Natural killer cell (primary cell): ENCODE measurements at places on chromosomes 1 and 21.

DNA sequence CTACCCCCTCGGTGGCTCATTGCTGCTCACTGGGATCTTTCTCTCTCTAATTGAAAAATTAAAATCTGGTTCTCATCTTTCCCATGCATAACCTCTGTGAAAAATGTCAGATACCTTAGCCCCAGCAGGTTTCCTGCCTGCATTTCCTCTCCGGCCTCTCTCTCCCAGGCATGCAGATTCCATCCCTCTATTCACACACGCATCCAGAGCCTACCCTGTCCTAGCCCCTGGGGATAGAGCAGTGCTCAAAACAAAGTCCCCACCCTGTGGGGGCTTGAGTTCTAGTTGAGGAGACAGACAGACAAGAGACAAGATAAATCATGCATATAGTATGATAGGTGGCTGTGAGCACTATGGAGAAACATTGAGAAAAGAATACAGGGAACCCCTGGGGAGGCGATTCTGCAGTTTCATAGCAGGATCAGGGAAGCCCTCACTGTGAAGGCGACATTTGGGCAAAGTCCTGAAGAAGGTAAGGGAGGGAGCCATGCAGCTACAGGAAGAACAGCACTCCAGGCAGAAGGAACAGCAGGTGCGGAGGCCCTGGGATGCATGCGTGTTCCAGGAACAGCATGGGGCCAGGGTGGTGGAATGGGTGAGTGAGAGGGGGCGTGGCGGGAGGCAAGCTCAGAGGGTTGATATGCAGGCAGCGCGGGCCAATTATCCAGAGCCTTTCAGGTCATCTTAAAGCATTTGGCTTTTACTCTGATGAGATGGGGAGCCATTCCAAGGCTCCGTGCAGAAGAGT, 3.5 kb upstream of the BSND start:
- peaks cover 21% of the 10 kb centered on the region for H3K4me1 ChIP-seq
- H3K27ac ChIP-seq: peak overlapping the region; percentile 26
- H3K27me3 ChIP-seq: peaks cover 15% of the 10 kb centered on the region
- no peaks in the 10 kb centered on the region for H3K36me3 ChIP-seq

DNA sequence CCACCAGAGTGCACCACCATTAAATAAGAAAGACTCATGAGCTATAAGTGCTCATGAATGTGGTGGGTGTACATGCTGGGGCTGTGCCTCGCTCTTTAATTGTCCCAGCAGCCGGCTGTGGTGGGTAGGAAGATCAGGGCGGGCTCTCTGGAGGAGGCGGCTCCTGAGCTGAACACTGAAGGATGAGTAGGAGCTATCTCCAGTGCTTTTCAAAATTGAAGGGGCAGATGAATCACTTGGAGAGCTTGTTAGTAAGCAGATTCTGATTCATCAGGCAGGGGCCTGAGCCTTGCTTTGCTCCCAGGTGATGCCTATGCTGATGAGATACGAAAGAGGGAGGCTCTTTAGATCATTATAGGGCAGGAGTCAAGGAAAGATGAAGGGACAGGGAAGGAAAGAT, 54.1 kb downstream of the ETS2 start:
- H3K36me3 ChIP-seq: no peaks in the 10 kb centered on the region
- DNase-seq: no peak
- no peaks in the 10 kb centered on the region for H3K27me3 ChIP-seq

- no peaks in the 10 kb centered on the region for H3K36me3 ChIP-seq
- no peak overlapping the region for H3K4me3 ChIP-seq
- no peaks in the 10 kb centered on the region for H3K27me3 ChIP-seq
- no peak overlapping the region for H3K27ac ChIP-seq
These were observed 97.7 kb downstream of the XCL2 start for GRCh38 chr1:168446081-168446480.

GRCh38 chr1:201127755-201128455, 921 bp upstream of the ASCL5 start:
- no peak overlapping the region for H3K4me3 ChIP-seq
- no peaks in the 10 kb centered on the region for H3K27me3 ChIP-seq
- no peaks in the 10 kb centered on the region for H3K4me1 ChIP-seq
- DNase-seq: no peak

DNA sequence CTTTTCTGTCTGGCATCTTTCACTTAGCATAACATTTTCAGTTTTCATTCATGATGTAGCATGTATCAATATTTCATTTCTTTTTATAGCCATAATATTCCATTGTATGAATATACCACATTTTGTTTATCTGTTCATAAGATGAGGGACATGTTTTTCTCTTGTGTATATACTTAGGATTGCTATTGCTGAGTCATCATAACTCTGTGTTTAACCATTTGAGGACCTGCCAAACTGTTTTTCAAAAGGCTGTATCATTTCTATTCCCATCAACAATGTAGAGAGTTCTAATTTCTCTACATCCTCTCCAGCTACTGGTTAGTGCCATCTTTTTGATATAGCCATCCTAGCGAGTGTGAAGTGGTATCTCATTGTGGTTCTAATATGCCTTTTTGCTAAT, 26.2 kb downstream of the MPZL1 start:
- H3K4me3 ChIP-seq: no peak overlapping the region
- no peak overlapping the region for H3K27ac ChIP-seq
- no peak for DNase-seq

DNA sequence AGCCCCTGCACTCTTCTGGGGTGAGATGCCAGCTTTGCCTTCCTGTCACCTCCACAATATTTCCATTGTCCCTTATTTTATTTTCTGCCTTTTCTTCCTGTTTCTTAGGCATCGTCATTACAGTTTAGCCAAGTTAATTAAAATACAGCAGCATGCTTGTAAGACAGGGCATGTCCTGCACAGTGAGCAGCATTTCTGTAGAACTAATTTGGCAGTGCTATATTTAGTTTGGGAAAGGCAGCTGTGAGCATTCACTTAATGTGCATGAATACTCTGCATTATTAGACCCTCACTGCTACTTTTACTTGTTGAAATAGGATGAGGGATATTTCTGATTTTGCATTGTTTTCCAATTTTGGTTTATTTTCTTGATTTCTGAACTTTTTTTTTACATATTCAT, 133.3 kb downstream of the KCNK2 start:
- no peak overlapping the region for H3K4me3 ChIP-seq
- no peaks in the 10 kb centered on the region for H3K27me3 ChIP-seq
- no peak for DNase-seq
- no peak overlapping the region for H3K27ac ChIP-seq
- no peaks in the 10 kb centered on the region for H3K4me1 ChIP-seq

DNA sequence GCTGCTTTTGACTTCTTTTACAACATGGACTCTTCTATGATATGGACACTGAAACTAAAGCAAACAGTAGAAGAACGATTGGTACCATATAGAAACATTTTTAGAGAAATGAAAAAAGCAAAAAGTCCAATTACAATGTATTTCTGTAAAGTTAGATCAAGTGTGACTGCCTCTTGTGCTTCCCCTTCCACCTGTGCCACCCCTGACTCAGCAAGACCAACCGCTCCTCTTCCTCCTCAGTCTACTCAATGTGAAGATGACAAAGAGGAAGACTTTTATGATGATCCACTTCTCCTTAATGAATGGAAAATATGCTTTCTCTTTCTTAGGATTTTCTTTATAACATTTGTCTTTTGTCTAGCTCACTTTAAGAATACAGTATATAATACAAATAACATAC, 66.9 kb downstream of the PHTF1 start:
- H3K27ac ChIP-seq: no peak overlapping the region
- H3K36me3 ChIP-seq: peaks cover 11% of the 10 kb centered on the region
- no peak overlapping the region for H3K4me3 ChIP-seq
- no peaks in the 10 kb centered on the region for H3K4me1 ChIP-seq
- H3K27me3 ChIP-seq: no peaks in the 10 kb centered on the region

DNA sequence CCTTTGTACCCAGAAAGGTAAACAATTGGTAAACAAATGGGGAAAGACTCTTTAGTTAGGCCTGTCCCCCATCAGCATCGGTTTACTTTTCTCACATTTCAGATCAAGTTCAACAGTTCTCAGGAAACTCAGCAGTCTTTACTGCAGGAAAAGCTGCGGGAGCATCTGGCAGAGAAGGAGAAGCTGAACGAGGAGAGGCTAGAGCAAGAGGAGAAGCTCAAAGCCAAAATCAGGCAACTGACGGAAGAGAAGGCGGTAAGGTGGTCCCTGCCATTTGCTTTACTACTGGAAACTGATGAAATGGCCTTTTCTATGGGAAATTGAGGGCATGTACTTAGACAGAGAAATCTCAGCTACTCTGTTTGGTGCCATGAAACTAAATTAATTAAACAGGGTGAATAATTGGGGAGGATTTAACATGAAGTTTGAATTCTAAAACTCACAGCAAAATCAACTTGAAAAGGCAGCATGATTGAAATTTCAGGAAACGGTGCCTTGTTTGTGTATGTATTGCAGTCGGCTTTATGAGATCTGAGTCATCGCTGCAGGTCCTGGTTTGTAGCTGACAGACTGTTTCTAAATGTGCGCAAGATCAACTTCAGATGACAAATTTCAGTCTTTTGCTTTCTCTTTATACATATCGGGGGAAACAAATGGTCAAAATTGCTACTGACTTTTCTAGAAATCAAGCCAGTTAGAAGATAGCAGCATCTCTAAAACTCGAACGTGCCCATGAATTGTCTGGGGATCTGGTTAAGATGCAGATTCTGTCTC, 67.9 kb upstream of the EFHD2 start:
- no peak for DNase-seq
- peaks cover 83% of the 10 kb centered on the region for H3K4me1 ChIP-seq
- peak overlapping the region; percentile 55 for H3K27ac ChIP-seq

DNA sequence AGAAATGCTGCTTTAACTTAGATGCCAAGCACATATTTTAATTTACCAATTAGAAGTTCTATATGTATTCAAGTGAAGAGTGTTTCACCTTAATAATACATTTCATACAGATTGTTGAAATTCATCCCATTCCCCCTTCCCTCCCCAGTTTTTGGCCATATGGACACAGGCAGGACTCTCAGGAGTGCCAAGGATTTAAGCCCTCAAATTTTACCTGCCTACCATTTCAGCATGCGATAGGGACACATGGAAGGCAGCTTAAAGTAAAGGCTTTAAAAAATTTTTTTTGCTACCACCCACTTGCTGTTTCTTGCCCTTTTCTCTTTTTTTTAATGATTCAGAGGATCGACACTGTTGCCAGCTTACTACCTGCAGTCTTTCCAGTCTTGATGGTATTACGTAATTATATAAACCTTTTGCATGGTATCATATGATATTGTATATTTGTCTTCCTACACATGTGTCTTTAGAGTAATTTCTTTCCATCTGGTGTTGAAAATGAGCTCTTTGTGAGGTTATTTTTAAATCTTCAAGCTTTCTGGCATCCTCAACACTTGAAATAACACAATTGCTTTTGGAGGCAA, 7.0 kb downstream of the EPB41 start:
- no peak overlapping the region for H3K4me3 ChIP-seq
- no peaks in the 10 kb centered on the region for H3K36me3 ChIP-seq
- no peak for DNase-seq
- H3K27me3 ChIP-seq: no peaks in the 10 kb centered on the region
- no peak overlapping the region for H3K27ac ChIP-seq
- H3K4me1 ChIP-seq: peaks cover 49% of the 10 kb centered on the region

- no peak overlapping the region for H3K4me3 ChIP-seq
- H3K27ac ChIP-seq: no peak overlapping the region
- no peaks in the 10 kb centered on the region for H3K27me3 ChIP-seq
- H3K36me3 ChIP-seq: no peaks in the 10 kb centered on the region
- H3K4me1 ChIP-seq: no peaks in the 10 kb centered on the region
These were observed 44.4 kb upstream of the RABGAP1L start for GRCh38 chr1:174114788-174115448.

- no peaks in the 10 kb centered on the region for H3K27me3 ChIP-seq
- H3K4me1 ChIP-seq: no peaks in the 10 kb centered on the region
- DNase-seq: no peak
- H3K36me3 ChIP-seq: no peaks in the 10 kb centered on the region
These were observed 119.4 kb downstream of the ASTN1 start for GRCh38 chr1:177045151-177045550.

- no peaks in the 10 kb centered on the region for H3K36me3 ChIP-seq
- H3K27me3 ChIP-seq: no peaks in the 10 kb centered on the region
- no peak for DNase-seq
- H3K4me1 ChIP-seq: no peaks in the 10 kb centered on the region
These were observed 351.5 kb downstream of the PLPP3 start for GRCh38 chr1:56227886-56228285.

DNA sequence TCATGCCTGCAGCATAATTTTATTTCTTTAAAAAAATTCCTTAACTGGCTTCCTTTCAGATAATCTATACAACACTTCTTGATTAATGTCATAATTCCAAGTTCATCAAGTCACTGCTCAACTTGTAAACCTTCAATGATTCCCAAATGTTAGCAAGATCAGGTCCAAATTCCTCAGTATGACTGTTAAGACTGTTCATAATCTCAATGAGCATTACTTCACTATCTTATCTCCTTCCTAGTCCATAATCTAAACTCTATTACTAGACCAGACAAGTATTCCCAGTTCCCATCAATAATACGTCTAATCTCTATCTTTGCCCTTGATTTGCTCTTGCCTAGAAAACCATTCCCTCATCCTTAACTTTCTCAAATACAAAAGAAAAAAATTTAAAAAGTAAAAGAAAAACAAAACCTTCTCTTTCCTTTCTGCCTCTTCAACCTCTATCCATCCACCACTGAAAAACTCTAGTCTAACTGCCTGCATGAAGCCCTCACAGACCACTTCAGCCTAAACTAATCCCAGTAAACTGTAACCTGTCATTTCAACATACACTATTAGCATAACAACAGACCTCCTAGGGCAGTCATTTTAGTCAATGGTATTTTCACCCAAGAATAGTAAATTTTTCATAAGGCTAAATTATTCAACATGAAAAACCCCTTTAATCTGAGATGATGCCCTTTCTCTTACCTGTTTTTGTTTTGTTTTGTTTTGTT, 15.5 kb downstream of the LUZP1 start:
- H3K27me3 ChIP-seq: no peaks in the 10 kb centered on the region
- H3K36me3 ChIP-seq: no peaks in the 10 kb centered on the region
- no peak overlapping the region for H3K4me3 ChIP-seq
- no peaks in the 10 kb centered on the region for H3K4me1 ChIP-seq
- no peak overlapping the region for H3K27ac ChIP-seq

GRCh38 chr1:198903621-198904020, 264.8 kb downstream of the PTPRC start:
- H3K4me3 ChIP-seq: no peak overlapping the region
- no peak overlapping the region for H3K27ac ChIP-seq

- DNase-seq: no peak
- no peak overlapping the region for H3K27ac ChIP-seq
- H3K4me3 ChIP-seq: no peak overlapping the region
- peaks cover 10% of the 10 kb centered on the region for H3K4me1 ChIP-seq
These were observed 667.3 kb downstream of the NPHP4 start for GRCh38 chr1:5324883-5325282.

DNA sequence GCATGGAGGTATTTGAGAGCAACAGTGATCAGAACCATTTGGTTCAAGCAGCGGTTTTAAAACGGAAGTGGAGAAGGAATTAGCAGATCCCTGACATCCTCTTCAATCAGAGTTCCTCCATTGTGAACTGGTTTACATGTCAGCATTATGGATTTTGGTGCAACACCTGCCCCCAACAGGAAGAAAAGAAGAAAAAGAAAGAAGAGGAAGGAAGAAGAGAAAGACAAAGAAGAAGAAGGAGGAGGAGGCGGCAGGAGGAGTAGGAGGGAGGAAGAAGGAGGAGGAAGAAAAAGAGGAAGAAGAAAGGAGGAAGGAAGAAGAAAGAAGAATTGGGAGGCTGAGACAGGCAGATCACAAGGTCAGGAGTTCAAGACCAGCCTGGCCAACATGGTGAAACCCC, 17.4 kb downstream of the NDUFS5 start:
- H3K4me3 ChIP-seq: no peak overlapping the region
- peaks cover 9% of the 10 kb centered on the region for H3K36me3 ChIP-seq
- no peak for DNase-seq
- no peak overlapping the region for H3K27ac ChIP-seq
